ENCODE measurements at places on chromosomes 12 and 14. TPM values are rescaled to one million over a fixed set of nuclear protein-coding genes. Genes with fewer than 3 reads are reported as not detected.

KRT81 gene
- polyA plus RNA-seq: not detected

DLK1 gene
- polyA plus RNA-seq: 14.8 TPM

MSRB3 gene
- polyA plus RNA-seq: 0.72 TPM

IGF1 gene
- polyA plus RNA-seq: not detected

TBX5 gene
- polyA plus RNA-seq: not detected

P2RX7 gene
- polyA plus RNA-seq: not detected

TIMM9 gene
- polyA plus RNA-seq: 48.3 TPM

ACOT6 gene
- polyA plus RNA-seq: not detected

SPIC gene
- polyA plus RNA-seq: not detected

FIGNL2 gene
- 0.21 TPM for polyA plus RNA-seq

STX2 gene
- polyA plus RNA-seq: 58.4 TPM

LRP1 gene
- polyA plus RNA-seq: 27.7 TPM

ENDOU gene
- not detected for polyA plus RNA-seq

POTEM gene
- polyA plus RNA-seq: not detected

NRIP2 gene
- polyA plus RNA-seq: not detected

RPS6KL1 gene
- 187 TPM for polyA plus RNA-seq

REP15 gene
- not detected for polyA plus RNA-seq

All from neural cell (in vitro differentiated cells).